ENCODE measurements at places on chromosomes 16 and 17.

DNA sequence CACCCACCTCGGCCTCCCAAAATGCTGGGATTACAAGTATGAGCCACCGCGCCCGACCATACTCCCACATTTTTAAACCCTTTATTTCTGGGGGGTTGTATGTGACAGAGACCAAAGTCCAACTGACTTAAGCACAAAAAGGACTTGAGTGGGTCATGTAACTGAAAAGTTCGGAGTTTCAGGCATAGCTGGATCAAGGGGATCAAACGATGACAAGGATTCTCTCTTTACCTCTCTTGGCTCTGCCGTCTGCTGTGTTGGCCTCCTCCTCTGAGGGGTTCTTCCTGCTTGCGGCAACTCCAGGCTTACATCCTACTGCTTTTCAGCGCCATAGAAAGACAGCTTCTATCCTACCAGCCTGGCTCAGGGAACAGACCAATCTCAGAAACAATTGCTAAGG, 9.2 kb upstream of the SBK1 start:
- no peak for DNase-seq

GRCh38 chr16:26987597-26988010, 79.1 kb upstream of the C16orf82 start:
- no peak for DNase-seq

DNA sequence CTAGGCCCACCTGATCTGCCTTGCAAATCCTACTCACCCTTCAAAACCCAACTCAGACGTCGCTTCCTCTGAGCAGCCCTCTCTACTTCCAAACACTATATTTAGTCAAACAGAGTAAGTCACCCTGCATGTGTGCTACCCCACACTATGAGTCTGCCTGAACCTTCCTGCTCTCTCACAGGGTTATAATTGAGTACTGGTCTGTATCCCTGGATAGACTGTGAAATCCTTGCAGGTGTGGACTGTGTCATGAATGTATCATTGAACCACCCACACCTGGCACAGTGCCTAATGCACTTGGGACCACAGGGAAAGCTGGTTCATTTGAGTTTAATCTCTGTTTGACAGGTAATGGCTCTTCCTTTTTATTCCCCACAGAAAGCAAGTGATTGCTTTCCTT, 3.4 kb downstream of the FBXO39 start:
- DNase-seq: no peak

DNA sequence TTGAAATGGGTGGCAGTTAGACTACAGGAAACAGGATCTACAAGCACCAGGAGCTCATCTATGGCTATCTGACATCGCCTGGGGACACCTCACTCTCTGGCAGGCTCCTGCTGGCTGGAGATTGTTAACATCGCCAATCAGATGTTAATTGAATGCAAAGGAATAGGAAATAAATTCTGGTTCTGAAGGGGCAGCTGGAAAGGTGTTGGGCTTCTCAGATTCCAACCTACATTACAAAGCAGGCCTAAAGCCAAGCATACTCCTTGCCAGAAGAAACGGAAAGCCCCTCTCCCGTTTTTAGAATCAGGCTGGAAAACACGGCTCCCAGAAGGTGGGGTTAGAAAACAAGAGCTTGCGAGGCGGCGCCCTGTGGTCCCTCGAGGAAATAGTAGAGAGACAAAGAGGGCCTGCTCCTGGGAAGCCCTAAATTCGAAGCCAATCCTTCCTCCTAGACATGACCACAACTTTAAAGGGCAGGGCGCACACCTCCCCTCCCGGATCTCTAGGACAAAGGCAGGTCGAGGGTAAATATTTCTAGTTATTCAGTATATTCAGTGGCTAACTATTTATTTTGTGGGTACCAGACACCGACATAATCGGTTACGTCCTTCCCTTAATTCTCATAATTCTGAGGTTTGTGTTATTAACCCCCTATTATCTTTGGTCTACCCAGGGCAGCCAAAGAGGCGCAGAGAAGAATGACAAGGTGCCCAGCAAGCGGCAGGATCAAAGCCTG, 763 bp upstream of the TOM1L1 start:
- DNase-seq: peak; percentile 76

DNA sequence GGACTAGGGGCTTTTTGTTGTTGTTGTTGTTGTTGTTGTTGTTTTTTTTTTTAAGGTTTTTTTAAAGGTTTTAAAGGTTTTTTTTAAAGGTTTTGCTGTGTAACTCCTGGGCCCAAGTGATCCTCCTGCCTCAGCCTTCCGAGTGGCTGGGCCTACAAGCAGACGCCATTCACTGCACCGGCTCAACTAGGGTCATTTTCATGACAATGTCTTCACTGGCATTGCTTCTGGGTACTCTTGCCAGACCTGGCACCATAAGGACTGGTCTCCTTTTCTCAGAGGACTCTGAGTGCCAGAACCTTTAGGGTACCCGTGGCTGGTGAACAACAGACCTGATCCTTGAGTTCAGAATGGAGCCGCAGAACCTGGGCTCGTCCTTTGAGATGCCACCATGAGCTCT, 20.4 kb downstream of the POLR3E start:
- DNase-seq: no peak

All from NCI-H510A treated with DMSO at 0.1 percent for 48 hours (cell line).